ENCODE measurements at places on chromosomes 4 and X.

- DNase-seq = no peak
Observed at GRCh38 chrX:10208953-10209352, 52.2 kb downstream of the CLCN4 start.

DNA sequence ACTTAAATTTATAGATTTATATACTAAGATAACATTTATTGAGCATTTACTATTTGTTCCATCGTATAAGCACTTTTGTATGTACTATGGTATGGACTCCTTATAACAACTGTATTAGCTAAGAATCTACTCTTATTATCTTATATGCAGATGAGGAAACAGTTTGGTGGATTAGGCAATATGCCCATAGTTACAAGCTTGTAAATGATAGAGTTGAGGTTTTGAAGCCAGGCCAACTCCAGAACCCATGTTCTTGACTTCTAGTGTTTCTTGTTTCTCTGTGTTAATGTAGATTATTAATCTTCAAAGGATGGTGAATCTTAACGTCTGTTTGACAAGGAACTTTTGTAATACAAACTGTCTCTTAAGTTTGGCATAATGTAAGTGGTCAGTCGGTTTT lies 71.3 kb downstream of the STIM2 start:
- peak; percentile 10 for DNase-seq

GRCh38 chrX:107477406-107477805 lies 28.0 kb downstream of the FRMPD3 start:
- no peak for DNase-seq

GRCh38 chr4:102157984-102158383 lies 187.3 kb downstream of the SLC39A8 start:
- no peak for DNase-seq

DNA sequence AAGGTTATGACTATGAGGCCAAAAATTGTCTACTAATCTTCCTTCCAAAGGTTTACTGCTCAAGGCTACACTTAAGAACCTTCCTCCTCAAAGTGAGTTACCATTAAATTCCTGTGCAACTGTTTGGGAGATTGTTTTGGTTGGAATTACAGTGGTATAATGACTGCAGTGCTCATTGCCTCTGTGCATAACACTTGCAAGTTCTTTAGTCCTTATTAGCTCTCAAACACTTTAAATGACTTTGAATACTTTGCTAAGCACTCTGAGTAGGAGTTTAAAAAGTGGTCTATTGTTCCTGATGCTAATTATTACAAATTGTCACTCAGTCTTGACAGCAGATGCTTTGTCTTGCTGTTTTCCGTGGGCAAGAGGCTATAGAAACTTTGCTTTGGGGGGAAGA lies 422.8 kb upstream of the PABPC4L start:
- DNase-seq = no peak

DNA sequence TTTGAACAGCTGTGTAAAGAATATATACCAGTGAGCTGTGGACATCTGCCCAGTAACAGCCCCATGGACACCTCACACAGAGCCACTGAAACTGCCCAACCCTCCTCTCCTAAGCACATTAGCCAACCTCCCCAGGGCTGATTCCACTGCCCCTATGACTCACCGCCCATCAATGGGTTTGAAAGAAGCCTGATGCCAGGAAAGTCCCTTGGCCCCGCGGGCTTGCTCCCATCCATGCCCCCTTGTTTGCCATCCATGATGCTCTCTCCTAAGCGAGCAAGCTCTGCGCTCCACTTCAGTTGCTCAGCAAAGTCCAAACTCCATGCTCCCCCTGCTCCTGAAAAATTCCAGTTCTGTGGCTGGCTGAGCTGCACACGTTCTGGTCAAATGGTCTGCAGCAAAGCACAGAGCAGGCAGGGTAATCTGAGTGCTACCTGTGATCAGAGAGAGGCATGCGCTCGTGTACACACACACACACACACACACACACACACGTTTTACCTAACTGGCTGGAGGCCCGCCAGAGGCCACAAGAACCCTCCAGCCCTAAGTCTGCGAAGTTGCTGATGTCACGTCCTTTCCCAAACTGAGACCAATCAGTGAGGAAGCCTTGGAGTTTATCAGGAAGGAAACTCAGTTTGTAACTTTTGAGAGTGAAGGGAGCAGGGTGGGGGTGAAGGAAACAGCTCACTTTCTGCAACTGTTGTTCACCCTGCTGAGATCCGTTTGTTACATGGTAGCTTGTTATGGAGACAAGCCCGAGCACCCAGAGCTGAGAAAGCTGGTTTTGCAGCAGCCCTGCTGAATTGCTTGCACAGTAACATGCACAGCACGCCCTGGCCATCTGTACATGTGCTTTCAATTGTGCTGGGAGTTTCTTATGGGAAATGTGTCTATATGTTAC lies at the start of gene ASB9:
TSS of gene ASB9 (minus strand) at position 466 of the 904 bp plus-strand sequence. CDS start at position 257, 209 bp downstream.
- DNase-seq = no peak

- DNase-seq = no peak
Observed at GRCh38 chr4:184479516-184479950, 5.2 kb upstream of the IRF2 start.

- DNase-seq = no peak
Observed at GRCh38 chrX:8084006-8084405, 87.1 kb downstream of the VCX2 start.

DNA sequence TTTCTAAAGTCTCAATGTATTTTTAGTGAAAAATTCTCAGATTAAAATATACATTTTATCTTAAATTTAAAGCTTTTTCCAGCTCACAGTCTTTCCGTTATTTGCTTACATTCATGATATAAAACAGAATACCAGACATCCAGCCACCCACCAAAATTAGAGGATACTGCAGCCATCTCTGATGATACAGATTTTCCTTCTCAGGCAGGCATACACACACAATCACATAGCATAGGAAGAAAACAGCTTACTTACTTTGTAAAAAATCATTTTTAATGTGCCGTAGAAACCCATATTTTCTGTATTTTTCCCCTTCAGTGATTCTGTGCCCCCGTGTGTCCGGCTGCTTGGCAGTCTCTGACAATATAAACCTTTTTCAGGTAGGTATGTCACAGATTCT lies 183.7 kb downstream of the FBXW7 start:
- no peak for DNase-seq

DNA sequence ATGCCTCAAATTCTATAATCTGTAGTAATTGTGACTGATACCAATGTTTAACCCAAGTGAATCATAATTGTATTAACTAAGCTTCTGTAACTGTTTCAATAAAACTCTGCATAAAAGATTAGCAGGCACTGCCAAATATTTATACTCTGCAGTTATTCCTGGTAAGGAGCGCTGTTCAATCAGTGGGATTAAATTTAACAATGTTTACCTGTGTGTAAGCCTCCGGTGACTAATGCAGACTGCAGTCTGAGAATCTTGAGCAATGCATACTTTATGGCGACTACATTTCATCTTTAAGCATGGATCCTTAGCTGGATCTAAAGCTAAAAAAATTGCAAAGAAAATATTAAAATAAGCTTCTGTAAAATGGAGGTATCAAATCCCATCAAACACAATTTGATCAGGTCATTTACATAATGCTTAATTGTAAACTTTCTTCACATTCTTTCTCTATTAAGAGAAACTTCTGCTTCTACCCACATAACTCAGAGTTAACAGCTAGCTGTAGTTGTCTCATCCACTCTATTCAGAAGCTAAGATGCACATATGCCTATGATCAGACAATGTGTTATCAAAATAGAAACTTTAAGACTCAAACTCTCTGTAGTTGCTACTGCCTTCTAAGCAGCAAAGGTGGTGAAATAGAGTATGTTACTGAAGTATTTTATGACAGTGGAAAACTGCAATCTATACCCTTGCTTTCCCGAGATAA lies 234.0 kb downstream of the SPOCK3 start:
- no peak for DNase-seq

- peak; percentile 71 for DNase-seq
Observed at GRCh38 chr4:56979421-56980072, 851 bp downstream of the POLR2B start.

GRCh38 chr4:82124365-82124764 lies 249.4 kb downstream of the HNRNPD start:
- no peak for DNase-seq

DNA sequence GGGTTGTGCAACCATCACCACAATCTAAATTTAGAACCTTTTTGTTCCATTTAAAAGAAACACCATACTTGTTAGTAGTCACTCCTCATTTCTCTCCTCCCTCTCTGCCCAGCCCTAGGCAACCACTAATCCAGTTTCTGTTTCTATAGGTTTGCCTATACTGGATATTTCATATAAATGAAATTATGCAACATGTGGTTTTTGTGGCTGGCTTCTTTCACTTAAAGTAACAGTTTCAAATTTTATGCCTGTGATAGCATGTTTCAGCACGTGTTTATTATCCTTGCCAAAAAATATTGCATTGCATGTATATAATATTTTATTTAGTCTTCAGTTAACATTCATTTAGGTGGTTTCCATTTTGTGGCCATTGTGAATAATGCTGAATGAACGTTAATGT lies 437.6 kb downstream of the IL1RAPL1 start:
- no peak for DNase-seq

DNA sequence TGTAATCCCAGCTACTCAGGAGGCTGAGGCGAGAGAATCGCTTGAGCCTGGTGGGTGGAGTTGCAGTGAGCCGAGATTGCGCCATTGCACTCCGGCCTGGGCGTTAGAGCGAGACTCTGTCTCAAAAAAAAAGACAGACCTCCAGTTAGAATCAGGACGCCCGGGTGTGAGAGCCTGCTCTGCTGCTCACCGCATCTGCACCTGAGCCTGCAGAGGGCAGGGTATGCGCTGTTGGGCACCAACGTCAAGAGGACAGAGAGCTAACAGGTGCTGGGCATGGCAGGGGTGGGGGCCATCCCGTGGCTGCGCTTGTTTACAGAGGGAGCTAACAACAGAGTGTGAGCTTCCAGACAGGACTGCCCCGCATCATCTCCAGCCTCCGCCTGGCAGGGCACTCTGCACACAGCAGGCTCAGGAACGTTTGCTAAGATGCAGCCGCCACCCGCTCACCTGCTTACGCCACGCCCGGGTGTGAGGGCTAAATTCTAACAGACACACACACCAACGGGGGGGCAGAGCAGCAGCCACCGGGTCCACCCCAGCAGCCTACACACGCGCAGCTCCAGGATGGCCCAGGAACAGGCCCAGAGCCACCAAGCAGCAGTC lies 50.0 kb upstream of the CPLX1 start:
- no peak for DNase-seq

DNA sequence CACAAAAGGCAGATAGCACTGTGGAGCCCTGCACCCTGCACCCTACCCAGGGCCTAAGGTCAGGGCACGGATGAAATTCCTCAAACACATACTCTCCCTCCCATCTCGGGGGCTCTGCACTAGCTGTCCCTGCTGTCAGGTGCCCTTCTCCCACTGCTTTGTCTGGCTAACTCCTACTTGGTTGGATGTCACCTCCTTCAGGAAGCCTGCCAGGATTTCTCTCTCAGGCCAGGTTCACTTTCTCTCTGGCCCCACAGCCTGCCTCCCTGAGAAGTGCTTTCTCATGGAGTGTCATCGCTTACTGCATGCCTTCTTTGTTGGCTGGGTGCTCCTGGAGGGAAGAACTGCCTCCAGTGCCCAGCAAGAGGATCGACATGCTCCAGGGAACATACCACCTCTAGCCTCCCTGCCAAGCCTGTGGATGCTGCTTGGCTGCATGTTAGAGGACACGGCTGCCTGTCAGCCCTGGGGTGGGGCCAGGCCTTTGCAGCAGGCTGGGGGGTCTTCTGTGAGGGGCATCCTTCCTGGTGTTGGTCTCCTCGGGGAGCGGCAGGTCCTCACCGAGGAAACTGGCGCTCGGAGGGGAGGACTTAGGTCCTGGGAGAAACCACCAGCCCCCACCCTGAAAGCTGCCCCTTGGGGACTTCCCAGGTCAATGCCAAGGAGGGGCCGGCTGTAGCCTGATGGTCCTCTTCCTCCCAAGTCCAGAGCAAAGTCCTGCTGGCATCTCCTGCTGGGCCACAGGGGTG lies 15.0 kb downstream of the ABLIM2 start:
- DNase-seq = no peak

- no peak for DNase-seq
Observed at GRCh38 chrX:134642386-134642785, 15.9 kb downstream of the PLAC1 start.

DNA sequence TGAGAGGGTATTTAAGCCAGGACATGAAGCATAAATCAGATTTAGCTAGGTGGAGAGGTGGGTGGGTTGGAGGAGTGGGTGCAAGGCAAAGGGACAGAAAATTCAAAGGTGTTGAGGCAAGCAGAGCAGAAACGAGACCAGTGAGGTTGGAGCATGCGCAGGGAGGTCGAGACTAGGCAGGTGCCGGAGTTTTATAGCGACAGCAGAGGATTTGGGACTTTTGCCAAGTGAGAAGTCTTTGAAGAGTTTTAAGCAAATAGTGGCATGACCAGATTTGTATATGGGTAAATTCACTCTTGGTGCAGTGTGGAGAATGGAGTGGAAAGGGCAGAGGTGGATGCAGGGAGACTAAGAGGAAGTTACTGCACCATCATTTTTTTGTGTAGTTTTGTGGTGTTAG lies 107.0 kb upstream of the TLR2 start:
- no peak for DNase-seq

- DNase-seq = no peak
Observed at GRCh38 chr4:92128676-92129075, 175.1 kb upstream of the GRID2 start.
